ENCODE measurements at places on chromosomes 12 and 14.

DNA sequence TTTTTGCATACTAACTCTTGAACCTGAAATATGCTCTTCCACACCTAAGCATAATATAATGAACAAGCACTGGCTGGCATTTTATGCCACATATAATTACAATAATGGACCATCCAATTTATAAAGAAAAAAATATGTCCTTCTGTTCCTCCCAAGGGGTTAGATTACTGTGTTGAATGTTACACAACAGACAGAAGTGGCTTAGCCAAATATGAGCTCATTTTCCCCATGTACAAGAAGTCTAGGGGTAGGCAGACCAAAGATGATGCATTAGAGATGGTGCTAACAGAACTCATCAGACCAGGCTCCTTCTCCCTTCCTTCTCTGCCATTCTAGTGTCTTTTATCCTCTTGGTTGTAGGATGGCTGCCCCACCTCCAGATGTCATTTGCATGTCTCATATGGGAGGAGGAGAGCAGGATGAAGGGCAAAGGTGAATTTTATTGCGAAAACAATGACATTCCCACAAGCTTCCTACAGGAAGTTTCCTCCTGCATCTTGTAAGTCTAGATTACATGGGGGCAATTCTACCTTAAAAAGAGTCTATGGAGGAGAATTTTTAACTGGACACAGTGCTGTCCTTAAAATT is 43.9 kb upstream of the SLC2A13 start:
- DNase-seq = no peak

DNA sequence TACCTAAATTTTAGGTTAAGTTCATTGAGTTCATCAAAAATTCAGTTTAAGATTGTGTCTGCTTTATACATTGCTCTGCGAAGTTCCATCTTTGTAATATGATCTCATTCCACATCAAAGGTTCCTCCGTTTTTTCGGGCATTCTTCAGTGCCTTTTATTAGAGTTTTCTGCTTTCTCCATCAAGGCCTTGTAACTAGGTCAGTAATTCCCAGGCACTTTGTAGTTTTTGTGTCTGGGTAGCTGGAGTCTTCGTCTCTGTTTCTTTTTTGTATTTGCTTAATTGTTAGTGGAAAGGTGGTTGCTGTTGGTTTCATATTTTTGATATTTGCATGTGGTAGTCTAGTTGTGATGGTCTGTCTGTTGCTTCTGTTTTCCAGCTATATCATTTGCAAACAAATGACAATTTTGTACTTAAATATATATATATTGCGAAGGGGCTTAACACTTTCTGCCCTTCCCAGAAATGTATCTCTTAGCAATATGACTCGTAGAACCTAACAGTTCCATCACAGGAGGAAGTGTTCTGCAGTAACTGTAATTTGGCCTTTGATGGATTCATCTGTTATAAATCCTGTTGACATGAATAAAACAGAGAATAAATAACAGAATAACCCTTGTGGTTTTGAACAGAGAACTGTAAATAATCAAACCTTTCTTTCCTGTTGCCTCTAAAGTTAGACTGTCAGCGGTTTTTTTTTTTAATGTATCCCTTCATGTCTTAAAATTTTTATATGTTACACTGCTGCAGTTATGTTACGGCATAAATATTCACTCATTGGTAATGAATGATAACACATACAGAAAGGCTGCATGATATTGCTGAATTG is 88.4 kb upstream of the DYNC1H1 start:
- DNase-seq = peak; percentile 11

GRCh38 chr14:84825481-84826251 is 704.3 kb upstream of the FLRT2 start:
- DNase-seq = peak; percentile 54

- peak; percentile 30 for DNase-seq
Measured at GRCh38 chr14:56555921-56556570, 23.6 kb upstream of the TMEM260 start.

DNA sequence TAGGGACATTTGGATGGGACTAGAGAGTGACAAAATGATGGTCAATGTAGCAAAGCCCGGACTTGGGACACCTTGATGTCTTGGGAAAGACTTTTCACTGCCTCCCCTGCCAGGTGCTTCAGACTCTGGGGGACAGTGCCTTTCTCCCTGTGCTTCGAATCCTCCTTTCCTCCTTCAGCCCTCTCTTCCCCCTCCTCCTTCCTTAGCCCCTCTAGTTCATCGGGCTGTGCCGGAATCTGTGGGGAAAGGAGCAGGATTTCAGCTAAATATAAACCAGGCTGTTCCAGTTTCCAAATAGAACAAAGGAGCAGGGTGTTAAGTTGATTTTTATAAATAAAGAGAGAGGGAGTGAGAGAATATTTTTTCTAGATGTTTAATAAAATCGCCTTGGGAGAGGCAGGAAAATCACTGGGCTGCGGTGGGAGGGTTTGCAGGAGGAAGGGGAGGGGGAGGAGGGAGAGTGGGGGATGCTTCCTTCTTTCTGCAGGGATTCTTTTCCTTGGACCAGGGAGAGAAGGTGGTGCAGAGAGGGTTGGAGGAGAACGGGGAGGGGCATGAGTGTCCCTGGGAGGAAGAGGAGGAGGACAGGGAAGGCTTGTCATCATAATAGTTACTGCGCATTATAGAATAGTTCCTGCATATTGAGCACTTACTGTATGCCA is 21.3 kb upstream of the CABP1 start:
- no peak for DNase-seq

GRCh38 chr14:89276424-89276975 is 140.5 kb downstream of the FOXN3 start:
- DNase-seq = peak; percentile 51

DNA sequence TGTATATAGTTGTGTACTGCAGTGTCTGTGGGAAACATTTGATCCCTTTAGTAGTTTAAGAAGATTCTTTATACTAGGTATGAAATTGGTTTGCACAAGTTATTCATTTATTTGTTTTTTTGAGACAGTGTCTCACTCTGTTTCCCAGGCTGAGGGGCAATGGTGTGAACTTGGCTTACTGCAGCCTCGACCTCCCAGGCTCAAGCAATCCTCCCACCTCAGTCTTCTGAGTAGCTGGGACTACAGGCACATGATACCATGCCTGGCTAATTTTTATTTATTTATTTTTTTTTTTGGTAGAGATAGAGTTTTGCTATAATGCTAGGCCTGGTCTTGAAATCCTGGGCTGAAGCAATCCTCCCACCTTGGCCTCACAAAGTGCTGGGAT is 209.4 kb downstream of the RASSF9 start:
- no peak for DNase-seq

DNA sequence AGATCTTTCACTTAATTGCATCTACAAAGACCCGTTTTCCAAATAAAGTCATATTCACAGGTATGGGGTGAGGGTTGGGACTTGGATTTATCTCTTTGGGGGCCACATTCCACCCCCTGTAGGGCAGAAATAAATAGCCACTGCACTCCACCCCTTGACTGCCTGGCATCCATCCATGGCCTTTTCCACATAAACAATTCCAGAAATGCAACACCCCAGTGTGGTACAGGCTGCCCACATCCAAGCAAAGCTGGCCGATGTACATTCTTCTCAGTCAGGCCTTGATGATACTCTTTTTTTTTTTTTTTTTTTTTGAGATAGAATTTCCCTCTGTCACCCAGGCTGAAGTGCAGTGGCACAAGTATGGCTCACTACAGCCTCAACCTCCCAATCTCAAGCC is 12.9 kb downstream of the DGLUCY start:
- DNase-seq = no peak

DNA sequence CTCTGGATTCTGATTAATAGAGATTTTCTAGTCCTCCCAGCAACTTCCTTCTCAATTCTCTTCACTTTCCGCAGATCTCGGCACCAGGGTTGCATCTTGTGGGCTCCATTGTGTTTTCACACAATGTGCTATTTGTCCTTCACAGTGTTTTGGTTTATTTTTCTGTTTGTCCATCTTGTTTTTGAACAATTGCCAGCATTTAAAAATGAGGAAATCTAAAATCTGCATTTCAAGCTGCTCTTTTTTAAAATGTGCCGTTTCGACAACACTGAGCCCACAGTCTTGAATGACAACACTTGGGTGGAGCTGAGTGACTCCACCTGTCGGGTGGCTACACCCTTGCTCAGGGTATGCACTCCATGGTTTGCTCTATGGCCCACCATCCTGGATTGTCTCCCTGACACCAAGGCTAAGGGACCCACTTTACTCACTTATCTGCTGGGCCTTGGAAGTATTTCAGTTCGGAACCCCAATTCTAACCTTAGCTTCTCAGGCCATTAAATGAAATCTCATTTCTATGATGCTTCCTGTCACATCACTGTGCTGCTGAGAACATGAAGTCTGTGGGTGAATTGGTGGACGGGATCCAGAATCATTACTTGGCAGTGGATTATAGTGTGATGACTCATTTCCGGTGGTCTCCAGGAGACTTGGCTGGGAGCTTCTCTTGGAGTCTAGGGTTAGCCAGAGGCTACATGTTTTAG is 3.4 kb upstream of the MYRFL start:
- DNase-seq = peak; percentile 90

DNA sequence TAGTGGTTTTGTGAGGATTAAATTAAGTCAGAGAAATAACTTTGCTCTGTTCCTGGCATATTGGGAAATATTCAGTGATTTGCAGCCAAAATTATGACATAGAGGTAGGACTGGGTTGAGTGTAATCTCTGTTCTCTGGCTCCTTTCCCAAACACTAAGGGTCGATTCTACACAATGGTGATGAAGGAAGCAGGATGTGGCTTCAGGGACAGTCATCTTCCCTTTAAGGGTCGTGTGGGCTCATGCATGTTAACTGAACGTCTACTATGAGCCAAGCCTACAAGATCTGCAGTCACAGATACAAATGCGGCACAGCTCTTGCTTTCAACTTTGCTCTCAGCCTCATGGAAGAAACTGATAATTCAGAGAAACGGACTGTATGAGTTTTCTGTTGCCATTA is 381.6 kb downstream of the VRK1 start:
- peak; percentile 51 for DNase-seq

GRCh38 chr12:104772336-104772735 is 185.8 kb downstream of the SLC41A2 start:
- DNase-seq = no peak

DNA sequence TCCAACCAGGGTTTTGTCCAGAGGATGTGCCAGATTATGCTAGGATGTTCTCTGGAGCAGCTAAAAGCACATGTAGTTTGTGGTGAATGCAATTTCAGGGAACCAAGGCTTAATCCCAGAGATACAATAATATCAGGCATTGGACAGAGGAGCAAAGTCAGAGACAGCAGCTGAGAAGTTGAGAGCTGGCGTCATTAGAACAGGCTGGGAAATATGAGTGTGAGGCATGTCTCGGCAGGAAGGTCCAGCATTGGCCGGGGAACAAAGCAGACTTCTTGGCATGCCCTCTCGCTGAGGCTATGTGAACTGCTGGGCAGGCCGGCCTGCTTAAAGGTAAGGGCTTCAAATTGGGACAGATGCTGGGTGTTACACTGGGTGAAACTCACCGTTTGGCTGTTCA is 125.4 kb downstream of the CAND1 start:
- DNase-seq = peak; percentile 11

DNA sequence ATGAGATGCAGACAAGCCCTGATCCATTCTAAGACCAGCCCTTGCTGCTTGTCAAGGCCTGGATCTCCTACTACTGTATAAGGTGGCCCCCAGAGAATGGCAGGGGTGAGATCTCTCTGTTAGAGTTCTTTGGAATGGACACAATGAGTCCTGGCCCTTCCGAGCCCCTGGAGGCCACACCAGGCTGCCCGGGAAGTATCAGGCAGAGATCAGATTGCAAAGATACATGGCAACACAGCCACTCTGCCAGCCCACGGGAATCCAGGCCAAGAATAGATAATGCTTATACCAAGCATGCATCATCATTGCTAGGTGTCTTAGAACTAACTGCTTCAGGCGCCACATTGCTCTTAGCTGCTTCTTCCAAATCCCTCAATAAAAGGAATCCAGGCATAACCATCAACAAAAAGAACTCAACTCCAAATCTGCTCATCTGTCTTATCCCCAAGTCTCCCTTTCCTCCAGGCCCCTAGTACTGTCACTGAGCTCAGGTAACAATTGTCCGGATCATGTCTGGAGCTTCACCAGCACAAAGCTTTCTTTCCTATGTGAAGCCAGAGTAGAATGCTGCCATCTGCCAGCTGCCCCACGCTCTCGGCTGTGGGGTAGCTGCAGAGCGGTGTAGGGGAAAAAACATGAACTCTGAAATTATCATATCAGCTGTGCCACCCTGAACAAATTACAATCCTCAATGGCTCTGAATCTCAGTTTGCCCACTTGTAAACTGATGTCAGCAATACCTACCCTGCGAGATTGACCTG is 5.5 kb upstream of the VASH1 start:
- DNase-seq = no peak

DNA sequence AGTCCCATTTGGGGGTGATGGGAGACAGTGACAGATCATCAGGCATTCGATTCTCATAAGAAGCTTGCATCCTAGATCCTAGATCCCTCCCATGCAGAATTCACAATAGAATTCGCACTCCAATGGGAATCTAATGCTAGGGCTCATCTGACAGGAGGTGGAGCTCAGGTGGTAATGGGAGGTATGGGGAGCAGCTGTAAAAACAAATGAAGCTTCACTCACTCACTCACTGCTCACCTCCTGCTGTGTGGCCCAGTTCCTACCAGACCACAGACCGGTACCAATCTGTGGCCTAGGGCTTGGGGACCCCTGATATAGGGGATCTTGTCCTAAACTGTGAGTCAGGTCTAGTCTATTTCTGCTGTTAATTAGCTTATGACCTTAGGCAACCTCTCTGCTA is 40.1 kb upstream of the EPS8 start:
- DNase-seq = no peak

GRCh38 chr12:46908936-46909635 is 83.3 kb upstream of the SLC38A4 start:
- no peak for DNase-seq

GRCh38 chr12:107656302-107656701 is 29.3 kb upstream of the PWP1 start:
- no peak for DNase-seq

All from fibroblast of skin of abdomen (primary cell).